ENCODE measurements at places on chromosomes 11 and 22.

DNA sequence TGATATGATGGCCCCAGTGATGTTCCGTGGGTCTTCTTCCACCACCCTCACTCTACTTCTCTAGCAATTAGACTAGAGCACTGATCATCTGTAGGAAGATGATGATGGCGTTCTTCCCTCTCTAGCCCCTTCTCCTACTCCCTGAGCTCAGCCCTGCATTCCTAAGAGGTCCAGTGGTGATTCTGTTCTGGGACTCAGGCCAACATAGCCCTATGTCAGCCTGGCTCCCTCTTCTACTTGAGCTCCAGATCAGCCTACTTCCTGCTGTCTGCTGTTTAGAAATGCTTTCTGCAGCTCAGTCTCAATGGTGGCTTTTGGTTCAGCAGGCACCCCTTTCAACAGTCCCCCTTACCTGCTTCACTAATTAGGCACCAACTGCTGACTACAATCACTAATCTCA, 86.1 kb upstream of the ZBED5 start:
- no peak for DNase-seq

DNA sequence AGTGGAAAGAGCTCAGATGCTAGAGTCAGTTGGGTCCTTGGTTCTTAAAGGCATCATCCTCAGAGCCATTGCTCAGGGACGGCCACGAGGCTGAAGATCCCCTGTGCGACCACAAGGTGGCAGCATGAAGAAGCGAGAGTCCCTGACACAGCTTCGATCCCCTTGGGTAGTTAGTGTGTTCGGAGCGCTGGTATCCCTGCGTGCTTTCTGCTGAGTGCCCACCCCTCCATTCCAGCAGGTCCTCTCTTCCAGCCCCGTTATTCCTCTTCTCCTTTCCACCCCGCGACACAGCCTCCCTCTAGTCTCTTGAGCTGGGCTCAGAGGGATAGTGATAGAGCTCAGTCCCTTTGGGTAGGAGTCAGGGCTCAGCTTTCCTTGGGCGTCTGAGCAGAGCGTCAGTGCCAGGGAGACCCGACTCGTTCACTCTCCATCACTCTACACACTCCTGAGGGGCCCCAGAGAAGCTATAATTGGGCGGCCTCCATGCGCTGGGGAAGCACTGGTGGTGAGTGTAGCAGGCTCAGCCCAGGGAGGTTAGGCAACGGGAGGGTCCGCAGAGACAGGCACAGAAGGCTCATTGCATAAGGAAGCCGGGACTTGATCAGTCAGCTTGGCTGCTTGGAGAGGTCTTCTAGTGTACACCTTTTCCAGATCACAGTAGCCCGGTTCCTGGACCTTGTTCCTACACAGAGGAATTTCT, at the start of gene OR51D1:
Gene OR51D1 (plus strand): TSS at position 516 of the 700 bp plus-strand sequence. CDS start 2,314 bp downstream, outside the sequence.
- DNase-seq, result no peak

GRCh38 chr11:17707830-17708229, 11.5 kb upstream of the MYOD1 start:
- no peak for DNase-seq

DNA sequence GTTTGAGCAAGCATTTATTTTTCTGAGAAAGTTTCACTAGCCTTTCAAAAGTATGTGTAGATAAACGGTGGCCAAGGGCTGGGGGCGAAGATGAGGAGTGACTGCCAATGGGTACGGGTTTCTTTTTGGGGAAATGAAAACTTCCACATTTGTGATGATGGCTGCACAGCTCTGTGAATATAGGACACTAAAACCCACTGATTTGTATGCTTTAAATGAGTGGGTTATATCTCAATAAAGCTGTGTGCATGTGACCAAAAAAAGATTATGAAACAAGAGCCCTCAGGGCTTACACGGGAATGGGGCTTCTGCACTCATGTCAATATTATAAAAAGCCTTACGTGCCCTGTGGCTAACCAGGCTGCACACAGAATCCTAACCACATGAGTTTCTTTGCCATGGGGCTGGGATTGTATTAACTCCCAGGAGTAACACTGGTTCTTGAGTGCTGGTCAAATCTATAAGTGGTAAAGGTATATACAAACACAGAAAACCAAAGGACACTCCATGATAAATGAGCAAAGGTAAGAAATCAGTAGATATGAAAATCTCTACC, 31.3 kb downstream of the ABCC8 start:
- no peak for DNase-seq

DNA sequence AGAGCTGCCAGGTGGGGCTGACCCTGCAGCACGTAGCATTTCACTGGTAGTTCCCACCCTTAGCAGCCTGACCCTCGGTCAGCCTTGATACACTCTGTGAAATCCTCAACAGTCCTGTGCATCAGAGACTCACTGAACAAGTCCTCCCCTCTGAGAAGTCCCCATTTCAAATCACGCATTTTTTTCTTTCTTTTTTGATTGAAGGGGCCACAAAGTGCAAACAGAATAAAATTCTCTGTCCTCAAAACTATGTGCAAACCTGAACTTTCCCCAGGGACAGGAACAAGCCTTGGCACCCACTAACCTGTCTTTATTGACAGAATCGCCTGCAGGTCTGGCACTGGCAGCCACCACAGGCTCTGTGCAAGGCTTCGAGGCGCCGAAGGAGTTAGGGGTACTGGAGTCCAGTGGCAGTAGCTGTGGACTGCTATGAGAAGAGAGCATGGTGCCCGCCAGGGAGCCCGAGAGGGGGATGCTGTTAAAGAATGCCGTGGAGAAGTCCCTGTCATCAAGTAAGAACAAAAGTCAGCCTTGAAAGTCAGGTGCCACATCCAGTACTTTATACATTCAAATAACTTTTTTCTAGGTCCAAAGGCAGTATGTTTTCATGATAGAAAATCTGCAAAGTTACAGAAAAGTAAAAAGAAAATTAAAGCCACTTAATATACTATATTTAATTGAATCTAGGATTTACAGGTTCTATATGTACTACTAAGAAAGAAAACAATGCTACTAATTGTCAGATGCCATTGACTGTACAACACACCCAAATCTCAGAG, 53.8 kb downstream of the HIRA start:
- no peak for DNase-seq

- DNase-seq, result no peak
These were observed 32.4 kb downstream of the PIK3IP1 start for GRCh38 chr22:31259798-31260473.

DNA sequence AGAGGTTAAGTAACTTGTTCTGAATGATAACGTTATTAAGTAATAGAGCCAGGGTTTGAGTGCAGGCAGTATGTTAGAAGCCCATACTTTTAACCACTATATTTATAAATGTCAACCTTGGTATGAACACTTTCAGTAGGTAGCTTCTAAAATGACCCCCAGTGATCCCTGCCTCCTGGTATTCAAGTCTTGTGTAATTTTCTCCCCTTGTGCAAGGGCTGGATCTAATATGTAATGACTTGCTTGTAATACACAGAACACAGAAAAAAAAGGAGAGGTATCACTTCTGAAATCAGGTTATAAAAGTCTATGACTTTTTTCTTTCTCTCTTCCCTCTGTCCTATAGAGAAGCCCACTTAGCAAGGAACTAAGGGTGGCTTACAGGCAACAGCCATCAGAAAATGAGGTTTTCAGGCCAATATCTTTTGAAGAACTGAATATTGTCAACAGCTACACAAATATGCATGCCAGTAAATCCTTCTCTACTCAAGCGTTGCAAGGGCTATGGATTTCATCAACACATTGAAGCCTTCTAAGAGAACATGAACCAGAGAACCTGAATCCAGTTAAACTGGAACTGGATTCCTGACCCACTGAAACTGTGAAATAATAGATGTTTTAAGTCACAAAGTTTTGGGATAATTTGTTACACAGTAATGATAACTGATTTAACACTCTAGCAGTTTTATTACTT, 712.3 kb downstream of the METTL15 start:
- DNase-seq, result no peak

DNA sequence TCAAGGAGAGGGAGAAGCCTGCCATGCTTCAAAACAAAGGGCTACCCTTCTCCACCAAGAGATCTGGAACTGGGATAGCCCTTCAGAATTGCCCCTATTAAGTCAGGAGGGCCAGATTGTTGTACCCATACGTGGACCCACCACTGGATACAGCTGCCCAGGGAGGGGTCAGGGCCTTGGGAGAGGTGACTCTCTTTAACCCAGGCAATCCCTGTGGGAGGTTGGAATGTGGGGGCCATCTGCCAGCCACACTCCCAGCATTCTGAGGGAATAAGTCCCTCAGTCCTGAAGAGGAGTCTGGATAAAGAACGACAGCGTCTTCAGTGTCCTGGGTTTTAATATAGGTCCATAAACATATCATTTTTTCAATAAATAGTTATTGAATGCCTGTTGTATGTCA, 588.2 kb upstream of the TENM4 start:
- DNase-seq, result no peak

- DNase-seq, result no peak
These were observed 94.8 kb downstream of the PICALM start for GRCh38 chr11:85974122-85974521.

GRCh38 chr22:43308836-43309235, 34.3 kb downstream of the SCUBE1 start:
- DNase-seq, result no peak

GRCh38 chr11:8403310-8403709, 139.6 kb upstream of the LMO1 start:
- no peak for DNase-seq

- no peak for DNase-seq
These were observed 761.1 kb upstream of the ARHGAP42 start for GRCh38 chr11:99925968-99926367.

- DNase-seq, result no peak
These were observed 112.8 kb upstream of the C11orf87 start for GRCh38 chr11:109309153-109309552.

DNA sequence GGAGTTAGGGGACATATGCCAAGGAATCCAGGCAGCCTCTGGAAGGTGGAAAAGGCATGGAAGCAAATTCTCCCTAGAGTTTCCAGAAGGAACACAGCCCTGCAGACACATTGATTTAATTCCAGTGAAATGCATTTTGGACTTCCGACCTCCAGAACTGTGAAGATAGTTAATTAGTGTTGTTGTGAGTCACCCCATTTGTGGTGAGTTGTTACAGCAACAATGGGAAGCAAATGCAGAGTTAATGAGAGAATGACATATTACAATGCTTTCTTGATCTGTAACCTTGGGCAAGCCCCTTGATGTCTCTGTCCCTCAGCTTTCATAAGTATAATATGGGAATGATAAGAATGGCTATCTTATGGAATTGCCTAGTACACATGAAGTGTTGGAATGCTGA, 178.7 kb downstream of the KIRREL3 start:
- no peak for DNase-seq

GRCh38 chr11:123392844-123393243, 37.2 kb upstream of the GRAMD1B start:
- DNase-seq, result no peak

DNA sequence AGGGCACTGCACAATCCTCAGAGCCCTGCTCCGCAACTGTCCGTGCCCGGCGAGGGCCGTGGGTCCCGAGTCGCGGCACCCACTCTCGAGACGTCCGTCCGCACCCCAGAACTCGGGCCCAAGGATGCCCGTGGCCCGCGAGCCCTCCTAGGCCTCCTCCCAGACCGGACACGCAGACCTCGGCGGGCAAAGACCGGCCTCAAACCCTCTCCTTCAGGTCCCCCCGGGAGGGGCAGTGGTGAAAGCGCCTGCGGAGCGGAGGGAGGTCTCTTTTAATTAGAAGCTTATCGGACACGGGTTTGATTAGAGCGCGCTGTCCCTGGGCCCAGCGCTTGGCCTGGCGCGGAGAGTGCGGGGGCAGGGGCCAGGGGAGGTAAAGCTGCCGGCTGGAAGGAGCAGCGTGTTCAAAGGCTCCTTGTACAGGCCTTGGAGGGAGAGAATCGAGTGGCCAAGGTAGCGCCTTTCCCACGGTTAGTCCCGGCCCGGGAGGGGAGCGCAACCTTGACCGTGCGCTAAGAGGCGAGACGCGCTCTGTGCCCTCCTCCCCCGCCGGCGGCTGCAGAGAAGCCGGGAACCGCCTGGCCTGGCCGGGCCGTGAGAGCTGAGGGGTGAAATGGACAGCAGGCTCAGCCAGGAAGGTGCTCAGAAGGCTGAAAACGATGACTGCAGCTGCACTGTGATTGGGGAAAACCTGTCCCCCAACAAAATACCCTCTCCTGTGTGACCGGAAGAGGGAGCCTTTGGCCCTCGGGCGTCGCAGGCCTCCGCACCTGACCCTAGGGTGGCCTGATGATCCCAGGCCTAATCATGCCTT, 4.6 kb downstream of the WT1 start:
- no peak for DNase-seq

- DNase-seq, result no peak
These were observed 7.1 kb downstream of the HRAS start for GRCh38 chr11:528166-528814.

- DNase-seq, result no peak
These were observed 82.3 kb downstream of the USP35 start for GRCh38 chr11:78270971-78271370.
